ENCODE measurements at places on chromosomes 13 and 19.

DNA sequence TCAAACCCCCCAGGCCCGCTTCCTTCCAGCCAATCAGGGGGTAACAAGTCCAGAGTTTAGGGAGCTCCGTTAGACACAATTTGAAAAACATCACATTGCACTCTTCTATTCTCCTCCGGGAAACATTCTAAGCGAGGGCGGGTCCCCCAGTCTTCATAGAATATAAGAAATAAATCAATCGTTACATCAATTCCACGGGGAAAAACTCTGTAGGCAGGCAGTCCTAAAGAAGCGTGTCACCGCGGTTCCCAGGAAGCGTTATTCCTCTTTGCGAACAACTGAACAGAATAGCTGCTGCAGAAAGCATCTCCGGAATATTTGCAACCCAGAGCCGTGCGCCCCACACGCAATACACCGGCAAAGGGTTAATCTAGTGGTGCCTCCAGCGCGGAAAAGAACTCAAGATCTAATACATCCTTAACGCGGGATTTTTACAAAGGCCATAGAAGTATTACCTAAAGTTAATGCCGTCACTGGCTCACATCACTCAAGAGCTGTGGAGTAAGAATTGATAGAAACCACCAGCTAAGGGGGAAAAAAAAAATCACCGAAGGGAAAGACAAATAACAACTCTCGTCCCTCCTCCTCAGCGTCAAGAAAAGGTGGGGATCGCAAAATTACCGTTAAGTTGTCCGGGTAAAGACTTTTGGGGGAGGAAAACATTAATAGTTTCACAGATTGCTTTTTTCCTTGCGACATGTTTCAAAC is 65.1 kb downstream of the KCNRG start:
- peak; percentile 27 for DNase-seq

DNA sequence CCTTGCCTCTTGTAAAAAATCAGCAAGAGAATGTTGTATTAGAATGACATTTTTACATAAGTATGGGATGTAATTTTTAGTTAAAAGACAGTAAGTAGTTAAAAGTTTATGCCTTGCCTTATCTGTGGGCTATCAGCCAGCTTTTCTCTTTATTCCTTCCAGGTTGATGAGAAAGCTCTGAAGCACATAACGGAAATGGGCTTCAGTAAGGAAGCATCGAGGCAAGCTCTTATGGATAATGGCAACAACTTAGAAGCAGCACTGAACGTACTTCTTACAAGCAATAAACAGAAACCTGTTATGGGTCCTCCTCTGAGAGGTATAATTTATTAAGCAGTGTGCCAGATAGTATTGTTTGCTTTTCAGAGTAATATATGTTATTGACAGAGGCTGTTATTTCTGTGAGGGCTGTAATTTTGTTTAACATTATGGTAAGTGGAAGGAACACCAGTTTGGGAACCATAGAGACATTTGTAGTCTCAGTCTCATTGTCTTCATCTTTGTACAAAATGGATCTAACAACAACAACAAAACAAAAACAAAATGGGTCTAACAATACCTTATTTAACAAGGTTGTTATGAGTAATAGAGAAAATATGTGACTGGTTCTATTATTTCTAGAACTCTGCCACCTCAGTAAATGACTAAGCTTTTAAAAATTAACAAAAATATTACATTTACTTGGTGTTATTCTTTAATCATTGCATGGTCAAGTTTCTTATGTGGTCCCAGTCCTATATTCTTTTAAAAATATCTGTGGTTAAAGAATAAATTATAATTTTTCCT is 112.8 kb downstream of the TDRD3 start:
- DNase-seq: no peak

DNA sequence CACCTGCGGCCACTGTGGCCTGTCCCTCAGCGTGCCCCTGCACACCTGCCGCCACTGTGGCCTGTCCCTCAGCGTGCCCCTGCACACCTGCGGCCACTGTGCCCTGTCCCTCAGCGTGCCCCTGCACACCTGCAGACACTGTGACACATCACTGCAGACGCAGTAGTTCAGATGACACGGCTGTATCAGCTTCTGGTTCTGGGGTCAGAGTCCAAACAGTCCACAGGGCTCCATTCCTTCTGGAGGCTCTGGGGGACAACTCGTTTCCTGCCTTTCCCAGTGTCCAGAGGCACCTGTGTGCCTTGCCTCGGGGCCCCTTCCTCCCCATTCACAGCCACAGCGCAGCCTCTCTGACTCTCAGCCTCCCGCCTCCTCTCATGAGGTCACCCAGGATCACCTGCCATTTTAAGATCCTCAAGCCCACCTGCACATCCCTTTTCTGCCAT is 5.5 kb downstream of the SF3A2 start:
- no peak for DNase-seq

- DNase-seq: no peak
Measured at GRCh38 chr13:93774506-93774905, 547.9 kb downstream of the GPC6 start.

DNA sequence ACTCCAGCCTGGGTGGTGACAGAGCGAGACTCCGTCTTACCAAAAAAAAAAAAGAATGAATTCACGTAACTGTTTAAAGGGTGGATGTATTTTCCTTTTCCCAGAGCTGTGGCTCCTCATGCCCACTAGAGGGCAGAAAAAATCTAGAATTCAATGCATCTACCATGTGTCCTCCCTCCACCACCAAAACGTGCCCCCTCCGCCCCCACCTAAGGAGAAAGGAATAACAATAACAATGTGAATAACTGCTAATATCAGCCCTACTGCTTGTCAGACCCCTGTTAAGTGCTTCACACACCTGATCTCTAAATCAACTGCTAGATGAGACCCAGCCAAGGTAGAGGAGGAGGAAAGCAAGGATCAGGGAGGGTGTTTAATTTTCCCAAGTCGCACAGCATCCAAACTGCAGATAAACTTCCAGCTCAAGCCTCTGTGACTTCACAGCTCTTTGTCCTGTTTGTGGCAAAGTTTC is 20.2 kb upstream of the PNMA8B start:
- DNase-seq: no peak

GRCh38 chr19:30135093-30135757 is 193.2 kb downstream of the URI1 start:
- no peak for DNase-seq

GRCh38 chr19:16628984-16629691 is 1.1 kb upstream of the MED26 start:
- no peak for DNase-seq

DNA sequence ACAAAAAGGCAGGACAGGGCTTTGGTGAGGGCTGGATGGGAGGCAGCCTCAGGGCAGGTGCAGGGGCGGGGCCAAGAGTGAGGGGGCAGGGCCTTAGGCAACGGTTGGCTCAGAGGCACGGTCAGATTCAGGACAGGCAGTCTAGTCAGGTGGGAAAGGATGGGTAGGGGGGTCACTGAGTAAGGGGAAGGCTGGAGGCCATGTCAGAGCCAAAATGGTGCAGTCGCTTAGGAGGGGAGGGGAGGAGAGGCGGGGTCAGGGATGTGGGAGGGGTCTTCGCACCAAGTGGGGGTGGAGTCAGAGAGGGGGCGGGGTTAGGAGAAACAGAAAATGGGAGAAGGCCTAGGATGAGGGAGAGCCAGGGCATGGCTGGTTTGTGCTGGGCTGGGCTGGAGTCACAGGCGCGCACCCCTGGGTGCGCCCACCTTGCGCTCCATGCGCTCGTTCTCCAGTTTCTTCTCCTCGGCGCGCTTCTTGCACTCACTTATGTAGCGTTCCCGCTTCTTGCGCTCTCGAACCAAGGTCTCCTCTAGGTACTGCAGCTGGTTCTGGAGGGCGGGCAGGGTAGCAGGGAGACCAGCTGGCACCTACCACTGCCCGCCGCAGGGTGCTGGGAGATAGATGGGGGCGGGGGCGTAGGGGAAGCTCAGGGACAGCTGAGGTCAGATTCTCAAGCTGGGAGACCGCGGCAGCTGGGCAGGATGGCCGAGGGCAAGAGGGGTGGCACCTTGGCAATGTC is 6.8 kb upstream of the RGL3 start:
- DNase-seq: no peak

- no peak for DNase-seq
Measured at GRCh38 chr13:97403893-97404750, 29.8 kb upstream of the RAP2A start.

- DNase-seq: no peak
Measured at GRCh38 chr13:24032252-24032651, 128.3 kb upstream of the SPATA13 start.

- DNase-seq: no peak
Measured at GRCh38 chr13:34751492-34751891, 190.6 kb upstream of the NBEA start.

DNA sequence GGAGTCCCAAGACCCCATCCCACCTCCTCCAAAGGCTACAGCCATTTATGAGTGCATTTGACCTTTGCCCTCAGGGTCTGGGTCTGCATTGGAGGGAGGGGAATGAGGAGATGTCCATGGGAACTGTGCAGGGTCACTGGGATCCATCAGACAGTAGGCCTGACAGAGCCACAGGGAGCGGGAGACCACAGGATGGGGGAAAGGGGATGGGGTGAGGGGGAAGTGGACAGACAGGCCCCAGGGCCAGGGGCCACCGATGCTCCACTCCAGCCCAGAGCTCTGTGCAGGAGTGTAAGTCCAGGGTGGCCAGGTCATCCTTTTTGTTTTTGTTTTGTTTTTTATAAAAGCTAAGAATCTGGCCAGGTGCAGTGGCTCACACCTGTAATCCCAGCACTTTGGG is 82.5 kb downstream of the CHST8 start:
- DNase-seq: no peak

GRCh38 chr13:103671547-103671946 is 605.3 kb upstream of the SLC10A2 start:
- DNase-seq: no peak

DNA sequence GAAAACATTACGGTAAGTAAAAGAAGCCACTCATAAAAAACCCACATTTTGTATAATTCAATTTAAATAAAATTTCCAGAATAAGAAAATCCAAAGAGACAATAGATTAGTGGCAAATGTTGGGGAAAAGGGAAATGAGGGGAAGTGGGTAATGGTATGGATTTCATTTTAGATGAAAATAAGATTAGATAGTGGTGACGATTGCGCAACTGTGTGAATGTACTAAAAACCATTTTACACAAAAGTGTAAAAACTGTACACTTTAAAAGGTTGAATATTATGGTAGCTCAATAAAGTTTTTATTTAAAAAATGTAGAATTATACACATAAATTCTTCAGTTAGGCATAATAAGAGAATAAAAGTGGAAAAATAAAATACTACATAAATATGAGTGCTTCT is 3.7 kb downstream of the MBD3L1 start:
- DNase-seq: no peak

DNA sequence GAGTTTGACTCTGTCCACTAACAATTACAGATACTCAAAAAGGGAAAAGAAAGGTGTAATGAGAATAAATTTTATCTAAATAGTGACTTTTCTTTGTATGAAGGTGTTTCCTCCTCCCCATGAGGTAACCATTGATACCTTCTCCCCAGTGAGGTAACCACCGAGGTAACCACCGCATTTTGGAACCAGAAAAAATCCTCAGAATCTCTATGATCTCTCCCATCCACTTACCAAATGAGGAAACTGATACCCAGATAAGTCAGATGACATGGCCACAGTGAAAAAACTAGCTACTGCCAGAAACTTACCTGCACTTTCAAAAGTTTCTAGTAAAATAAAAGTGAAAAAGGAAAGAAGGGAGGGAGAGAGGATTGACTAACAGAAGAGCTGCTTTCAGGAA is 124.0 kb upstream of the FNDC3A start:
- no peak for DNase-seq

- no peak for DNase-seq
Measured at GRCh38 chr13:106551751-106552150, 16.2 kb downstream of the ARGLU1 start.

- no peak for DNase-seq
Measured at GRCh38 chr19:16141043-16141442, 2.4 kb upstream of the HSH2D start.

- DNase-seq: no peak
Measured at GRCh38 chr19:50371914-50372475, 4.3 kb upstream of the NR1H2 start.

DNA sequence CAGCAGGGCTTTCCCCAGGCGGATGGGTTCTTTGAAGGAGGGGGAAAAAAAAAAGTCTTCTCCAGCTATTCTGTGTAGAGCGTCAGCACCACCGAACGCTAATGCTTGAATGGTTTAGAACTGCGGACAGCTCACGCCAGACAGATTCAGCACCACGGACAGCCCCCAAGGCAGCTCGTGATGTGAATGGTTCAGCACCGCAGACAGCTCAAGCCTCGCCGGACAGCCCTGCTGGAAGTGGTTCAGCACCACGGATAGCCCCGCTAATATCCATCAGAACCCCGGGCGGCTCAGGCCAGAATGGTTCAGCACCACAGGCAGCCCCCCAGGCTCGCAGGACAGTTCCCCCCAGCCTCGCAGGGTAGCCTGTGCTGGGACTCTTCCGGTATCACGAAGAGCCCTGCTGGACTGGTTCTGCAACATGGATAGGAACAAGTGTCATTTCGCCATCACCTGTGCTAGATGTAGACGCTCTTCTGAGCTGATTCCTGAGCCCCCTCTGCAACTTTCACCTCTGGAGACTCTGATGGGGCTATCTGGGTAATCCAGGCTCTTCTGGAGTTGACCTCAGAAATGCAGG is 4.9 kb upstream of the SMIM17 start:
- peak; percentile 25 for DNase-seq

GRCh38 chr13:27065582-27065981 is 106.0 kb downstream of the USP12 start:
- DNase-seq: no peak

GRCh38 chr13:97255515-97256021 is 33.4 kb downstream of the MBNL2 start:
- DNase-seq: no peak

GRCh38 chr19:5134691-5135090 is 165.8 kb downstream of the KDM4B start:
- DNase-seq: no peak

DNA sequence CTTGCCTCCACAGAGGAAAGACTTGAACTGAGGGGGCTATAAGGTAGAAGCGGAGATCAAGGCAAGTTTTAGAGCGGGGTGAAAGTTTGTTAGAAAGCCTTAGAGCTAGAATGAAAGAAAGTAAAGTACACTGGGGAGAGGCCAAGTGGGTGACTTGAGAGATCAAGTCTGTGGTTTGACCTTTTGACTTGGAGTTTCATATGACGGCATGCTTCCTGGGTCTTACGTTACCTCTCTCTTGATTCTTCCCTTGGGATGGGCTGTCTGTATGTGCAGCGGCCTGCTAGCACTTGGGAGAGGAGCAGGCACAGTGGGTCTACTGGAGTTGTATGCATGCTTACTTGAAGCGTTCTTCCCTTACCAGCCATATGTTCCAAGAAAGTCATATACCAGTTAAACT is 1768.5 kb downstream of the PCDH9 start:
- DNase-seq: no peak

GRCh38 chr19:55196803-55197202 is 12.5 kb downstream of the PTPRH start:
- no peak for DNase-seq

- DNase-seq: no peak
Measured at GRCh38 chr19:46913852-46914430, 53.1 kb downstream of the ARHGAP35 start.
